ENCODE measurements at places on chromosomes 3 and 15.

GRCh38 chr3:121794264-121794983 is 40.4 kb downstream of the IQCB1 start:
- DNase-seq = no peak

GRCh38 chr3:146709969-146710368 is 104.8 kb upstream of the PLSCR5 start:
- no peak for DNase-seq

DNA sequence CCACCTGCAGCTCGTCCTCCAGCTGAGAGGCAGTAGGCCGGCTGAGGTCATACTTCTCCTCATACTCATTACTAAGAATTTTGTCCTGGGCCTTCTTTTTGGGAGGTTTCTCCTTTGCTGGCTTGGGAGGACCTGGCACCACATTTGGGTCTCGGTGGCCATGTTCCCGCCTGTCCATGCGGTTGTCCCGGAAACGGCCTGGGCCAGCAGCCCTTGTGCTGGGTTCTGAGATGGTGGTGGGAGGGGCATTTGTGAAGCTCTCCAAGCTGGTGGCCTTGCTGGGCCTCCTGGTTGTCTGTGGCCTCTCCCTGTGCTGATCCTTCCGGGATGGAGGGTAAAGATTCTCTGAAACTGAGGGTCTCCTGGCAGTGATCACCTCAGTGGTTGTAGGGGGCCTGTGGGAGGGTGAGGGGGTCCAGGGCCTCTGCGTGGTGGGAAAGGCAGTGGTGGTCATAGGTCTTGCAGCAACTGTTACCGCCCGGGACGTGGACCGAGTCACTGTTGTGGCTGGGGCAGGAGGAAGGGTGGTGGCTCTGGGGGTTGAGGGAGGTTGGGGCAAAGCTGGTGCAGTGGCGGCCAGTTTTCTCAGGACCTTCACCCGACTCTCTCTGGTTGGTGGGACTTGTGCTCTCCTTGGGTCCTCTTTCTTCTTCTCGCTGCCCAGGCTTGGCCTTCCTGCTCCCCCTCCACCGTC is 2.5 kb downstream of the CCDC80 start:
- DNase-seq = no peak

- DNase-seq = no peak
Observed at GRCh38 chr3:129128357-129129155, 7.0 kb upstream of the RAB43 start.

DNA sequence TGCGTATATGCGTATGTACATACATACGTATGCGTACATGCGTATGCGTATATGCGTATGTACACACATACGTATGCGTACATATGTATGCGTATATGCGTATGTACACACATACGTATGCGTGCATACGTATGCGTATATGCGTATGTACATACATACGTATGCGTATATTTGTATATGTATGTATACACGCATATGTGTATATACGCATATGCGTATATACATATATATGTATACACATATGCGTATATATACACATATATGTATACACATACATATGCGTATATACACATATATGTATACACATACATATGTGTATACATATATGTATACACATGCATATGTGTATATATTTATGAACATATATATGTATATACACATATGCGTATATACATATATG is 12.1 kb downstream of the MCTP2 start:
- no peak for DNase-seq
